ENCODE measurements at places on chromosomes 13 and 19.

- DNase-seq = no peak
These were observed 104.7 kb downstream of the GGACT start for GRCh38 chr13:100483841-100484381.

DNA sequence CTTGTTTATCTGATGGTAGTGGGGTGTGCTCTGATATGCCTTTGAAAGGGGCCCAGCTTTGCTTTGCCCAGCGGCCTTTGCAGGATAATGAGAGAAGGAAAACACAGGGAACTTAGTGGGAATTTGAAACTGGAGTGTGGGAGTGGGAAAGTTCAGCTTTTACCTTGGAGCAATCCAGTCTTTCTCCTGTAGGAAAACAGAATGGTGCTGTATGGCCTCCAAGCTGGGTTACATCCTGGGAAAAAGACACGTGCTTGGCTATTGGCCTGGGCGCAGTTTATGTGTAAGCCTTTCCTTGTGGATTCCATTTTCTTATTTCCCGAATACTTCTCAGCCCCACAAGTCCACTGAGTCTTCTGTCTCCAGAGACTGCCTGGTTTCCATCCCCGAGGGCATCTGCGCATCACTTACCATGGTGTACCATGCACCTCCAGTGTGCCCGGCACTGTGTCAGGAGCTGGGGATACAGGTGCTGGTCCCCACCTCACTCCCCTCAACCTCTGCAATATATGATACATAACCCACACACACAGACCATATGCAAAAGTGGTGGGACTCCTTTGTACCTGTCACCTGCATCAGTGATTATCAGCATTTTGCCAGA lies 31.5 kb downstream of the ACTN4 start:
- DNase-seq = no peak

- DNase-seq = no peak
These were observed 4.5 kb downstream of the GNG8 start for GRCh38 chr19:46631481-46631880.

DNA sequence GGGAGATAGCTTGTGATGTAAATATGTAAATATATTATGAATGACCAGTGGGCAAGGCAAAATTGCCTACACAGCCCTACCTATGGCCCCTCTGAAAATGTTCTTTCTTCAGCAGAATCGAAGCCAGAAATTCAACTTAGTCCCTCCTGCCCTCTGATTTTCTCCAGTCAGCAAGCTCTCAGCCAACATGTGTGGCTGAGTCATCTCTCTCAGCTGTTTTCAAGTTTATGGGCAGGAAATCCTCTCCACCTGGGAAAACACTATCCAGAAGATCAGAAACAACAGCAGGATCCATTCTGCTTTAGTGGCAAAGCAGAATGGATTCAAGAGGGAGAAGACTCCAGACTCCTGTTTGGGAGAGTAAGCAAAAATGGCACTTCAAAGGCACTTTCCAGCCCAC lies 8.9 kb upstream of the ZNF527 start:
- DNase-seq = no peak

DNA sequence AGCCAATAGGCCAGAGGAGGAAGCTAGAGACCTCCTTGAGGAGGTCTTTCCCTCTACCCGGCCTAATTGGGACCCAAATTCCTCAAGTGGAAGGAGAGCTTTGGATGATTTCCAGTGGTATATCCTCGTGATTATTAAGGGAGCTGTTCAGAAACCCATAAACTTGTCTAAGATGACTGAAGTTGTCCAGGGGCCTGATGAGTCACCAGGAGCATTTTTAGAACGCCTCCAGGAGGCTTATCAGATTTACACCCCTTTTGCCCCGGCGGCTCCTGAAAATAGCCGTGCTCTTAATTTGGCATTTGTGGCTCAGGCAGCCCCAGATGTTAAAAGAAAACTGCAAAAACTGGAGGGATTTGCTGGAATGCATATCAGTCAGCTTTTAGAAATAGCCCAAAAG lies 198.1 kb downstream of the ZNF486 start:
- no peak for DNase-seq

- DNase-seq = no peak
These were observed 240.4 kb downstream of the DACH1 start for GRCh38 chr13:71626421-71627117.

DNA sequence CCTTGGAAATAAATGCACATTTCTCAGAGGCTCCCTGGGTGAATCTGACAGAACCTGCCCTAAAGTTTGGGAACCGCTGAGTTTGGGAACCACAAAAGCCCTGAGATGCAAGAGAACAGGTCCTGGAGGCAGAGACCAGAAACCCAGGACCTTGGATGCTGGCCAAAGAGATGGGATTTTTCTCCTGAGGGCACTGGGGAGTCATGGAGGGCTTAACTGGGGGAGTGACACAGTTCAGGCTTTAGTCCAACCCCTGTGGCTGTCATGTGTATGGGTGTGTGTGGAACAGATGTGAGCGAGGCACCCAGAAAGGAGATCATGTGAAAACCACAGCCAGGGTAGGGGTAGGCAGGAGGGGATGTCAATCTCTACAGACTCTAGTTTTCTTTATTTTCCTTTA lies 3.9 kb upstream of the NCCRP1 start:
- no peak for DNase-seq

DNA sequence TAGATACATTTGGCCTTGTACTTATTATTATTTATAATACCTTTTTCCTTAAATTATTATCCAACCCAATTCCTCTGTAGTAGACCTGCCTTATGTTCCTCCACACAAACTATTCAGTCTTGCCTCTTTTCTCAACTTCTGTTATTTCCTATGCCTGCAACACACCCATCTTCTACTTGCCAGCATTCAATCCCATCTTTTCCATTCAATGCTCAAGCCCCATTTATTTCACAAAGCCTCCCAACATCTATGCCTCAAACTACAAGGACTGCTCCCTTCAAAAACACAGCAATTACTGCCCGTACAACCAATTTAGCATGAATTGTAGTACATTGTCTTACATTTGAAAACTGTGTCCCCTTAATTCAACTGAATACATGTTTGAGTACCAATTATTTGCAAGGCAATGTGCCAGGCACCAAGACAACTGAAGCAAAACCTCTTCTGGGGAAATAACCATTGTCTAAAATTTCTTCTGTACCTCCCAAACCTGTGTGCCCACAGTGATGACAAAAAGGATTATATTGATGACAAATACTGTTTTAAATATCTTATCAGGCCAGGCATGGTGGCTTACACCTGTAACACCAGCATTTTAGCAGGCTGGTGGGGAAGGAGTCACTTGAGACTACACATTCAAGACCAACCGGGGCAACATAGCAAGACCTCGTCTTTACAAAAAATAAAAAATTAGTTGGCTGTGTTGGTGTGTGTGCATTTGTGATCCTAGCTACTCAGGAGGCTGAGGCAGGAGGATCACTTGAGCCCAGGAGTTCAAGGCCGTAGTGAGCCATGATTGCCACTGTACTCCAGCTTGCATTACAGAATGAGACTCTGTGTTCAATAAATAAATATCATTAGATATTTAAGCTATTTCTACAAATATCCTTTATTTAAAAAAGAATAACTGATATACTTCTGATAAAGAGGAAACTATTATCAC lies 35.1 kb downstream of the ELF1 start:
- DNase-seq = no peak

- DNase-seq = no peak
These were observed 1479.2 kb downstream of the UQCRFS1 start for GRCh38 chr19:27733551-27734266.

- DNase-seq = no peak
These were observed 162.0 kb upstream of the SOX1 start for GRCh38 chr13:111904701-111905608.

GRCh38 chr13:71339736-71340135 lies 527.3 kb downstream of the DACH1 start:
- no peak for DNase-seq

DNA sequence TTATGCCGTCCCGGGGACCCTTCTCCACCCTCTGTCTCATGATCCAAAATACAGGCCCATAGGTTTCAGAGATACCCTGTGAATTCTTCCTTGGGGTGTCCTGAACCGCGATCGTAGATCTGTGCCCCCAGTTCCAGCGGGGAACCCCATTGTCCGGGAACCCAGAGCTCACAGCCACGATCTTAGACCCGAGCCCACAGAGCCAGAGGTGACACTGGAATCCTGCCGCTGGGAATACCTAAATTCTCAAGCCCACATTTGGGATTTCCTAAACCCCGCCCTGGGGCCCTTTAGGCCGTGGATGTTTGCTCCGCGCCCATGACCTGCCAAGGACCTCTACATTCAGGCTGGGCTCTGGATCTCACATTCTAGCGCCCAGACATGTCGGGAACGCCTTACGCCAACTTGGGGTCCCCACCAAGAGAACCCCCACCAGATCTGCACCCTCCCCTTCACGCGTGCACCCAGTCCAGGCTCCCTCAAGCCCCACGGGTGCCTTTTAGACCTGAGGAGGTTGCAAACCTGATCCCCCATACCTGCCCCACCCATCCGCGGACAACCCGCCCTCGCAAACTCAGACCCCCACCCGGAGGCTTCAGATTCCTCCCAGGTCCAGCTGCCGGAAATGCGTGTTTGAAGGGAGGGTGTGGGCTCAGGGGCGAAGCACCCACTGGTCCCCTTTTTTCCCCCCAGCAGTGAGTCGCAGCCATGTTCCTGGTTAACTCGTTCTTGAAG lies 605 bp downstream of the CAPNS1 start:
- DNase-seq = peak; percentile 16

- no peak for DNase-seq
These were observed 456.4 kb downstream of the FGF14 start for GRCh38 chr13:101945435-101945834.

- no peak for DNase-seq
These were observed 34.9 kb downstream of the LRCH1 start for GRCh38 chr13:46587807-46588418.

DNA sequence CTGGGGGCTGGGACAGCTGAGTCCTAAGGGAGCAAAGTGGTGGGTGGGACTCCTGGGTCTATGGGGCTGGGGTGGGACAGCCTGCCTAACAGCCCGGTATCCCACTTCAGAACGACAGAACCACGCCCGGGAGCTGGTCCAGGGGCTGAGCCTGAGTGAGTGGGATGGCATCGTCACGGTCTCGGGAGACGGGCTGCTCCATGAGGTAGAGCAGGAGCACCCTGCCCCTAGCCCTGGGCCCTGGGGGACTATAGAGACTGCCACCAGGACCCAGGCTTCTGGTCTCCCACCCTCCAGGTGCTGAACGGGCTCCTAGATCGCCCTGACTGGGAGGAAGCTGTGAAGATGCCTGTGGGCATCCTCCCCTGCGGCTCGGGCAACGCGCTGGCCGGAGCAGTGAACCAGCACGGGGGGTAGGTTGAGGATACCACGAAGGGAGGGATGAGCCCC lies 8.6 kb downstream of the SPHK2 start:
- DNase-seq = no peak

- peak; percentile 99 for DNase-seq
These were observed at the start of gene TPT1 for GRCh38 chr13:45341034-45341798. TSS of gene TPT1 (minus strand) at chr13:45341183. CDS start at chr13:45341069, 114 bp downstream.

GRCh38 chr19:7983286-7983950 lies 22.0 kb downstream of the ELAVL1 start:
- no peak for DNase-seq

- DNase-seq = no peak
These were observed 9.7 kb downstream of the DEDD2 start for GRCh38 chr19:42207767-42208271.

DNA sequence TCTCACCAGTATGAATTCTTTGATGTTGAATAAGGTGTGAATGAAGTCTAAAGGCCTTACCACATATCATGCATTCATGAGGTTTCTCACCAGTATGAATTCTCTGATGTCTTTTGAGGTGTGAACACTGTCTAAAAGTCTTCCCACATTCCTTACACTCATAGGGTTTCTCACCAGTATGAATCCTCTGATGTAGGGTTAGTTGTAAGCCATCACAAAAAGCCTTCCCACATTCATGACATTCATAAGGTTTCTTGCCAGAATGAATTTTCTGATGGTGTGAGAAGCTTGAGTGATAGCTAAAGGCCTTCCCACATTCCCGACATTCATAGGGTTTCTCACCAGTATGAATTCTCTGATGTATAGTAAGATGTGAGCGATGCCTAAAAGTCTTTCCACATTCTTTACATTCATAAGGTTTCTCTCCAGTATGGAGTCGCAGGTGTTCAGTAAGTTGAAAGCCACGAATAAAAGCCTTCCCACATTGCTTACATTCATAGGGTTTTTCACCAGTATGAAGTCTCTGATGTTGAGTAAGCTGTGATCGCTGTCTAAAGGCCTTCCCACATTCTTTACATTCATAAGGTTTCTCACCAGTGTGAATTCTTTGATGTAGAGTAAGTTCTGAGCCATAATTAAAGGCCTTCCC lies 27.7 kb downstream of the ZNF461 start:
- DNase-seq = no peak

- no peak for DNase-seq
These were observed 2819.7 kb downstream of the PCDH9 start for GRCh38 chr13:64410276-64411053.

- peak; percentile 30 for DNase-seq
These were observed 58.7 kb upstream of the PABPC3 start for GRCh38 chr13:25037057-25037813.

- DNase-seq = no peak
These were observed 5.1 kb downstream of the TMEM272 start for GRCh38 chr13:51839711-51840540.

DNA sequence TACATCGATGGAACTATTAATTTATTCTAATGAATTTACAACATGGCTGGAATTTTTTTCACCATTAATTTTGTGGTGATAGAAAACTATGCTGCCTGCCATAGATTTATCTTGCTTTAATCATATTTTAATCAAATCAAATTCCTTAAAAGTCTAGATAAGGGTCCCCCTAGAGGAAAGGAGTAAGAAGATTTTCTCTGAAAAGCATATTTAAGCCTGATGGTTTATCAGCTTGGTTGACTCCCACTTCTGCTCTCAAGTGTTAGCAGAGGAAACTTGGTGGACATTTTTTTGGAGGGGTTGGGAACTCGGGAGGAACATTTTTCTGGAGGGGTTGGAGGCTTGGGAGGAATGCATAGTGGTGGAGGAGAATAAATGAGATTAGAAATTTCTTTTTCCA lies 253.3 kb downstream of the KCNRG start:
- DNase-seq = no peak

- DNase-seq = no peak
These were observed 3.0 kb upstream of the EFNA2 start for GRCh38 chr19:1282588-1283206.

DNA sequence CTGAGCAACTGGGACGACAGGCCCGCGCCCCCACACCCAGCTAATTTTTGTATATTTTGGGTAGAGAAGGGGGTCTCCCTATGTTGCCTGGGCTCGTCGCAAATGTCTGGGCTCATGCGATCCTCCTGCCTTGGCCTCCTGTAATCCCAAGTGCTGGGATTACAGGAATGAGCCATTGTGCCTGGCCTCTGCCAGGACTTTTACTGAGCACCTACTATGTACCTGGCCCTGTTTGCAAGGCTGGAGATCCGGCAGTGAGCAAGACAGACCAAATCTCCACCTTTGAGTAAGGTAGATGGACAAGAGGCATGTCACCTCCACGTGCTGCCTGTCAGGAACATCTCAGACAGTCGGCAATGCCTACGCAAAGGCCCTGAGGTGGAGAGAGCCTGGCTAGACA lies 6.9 kb downstream of the FKBP8 start:
- DNase-seq = no peak

DNA sequence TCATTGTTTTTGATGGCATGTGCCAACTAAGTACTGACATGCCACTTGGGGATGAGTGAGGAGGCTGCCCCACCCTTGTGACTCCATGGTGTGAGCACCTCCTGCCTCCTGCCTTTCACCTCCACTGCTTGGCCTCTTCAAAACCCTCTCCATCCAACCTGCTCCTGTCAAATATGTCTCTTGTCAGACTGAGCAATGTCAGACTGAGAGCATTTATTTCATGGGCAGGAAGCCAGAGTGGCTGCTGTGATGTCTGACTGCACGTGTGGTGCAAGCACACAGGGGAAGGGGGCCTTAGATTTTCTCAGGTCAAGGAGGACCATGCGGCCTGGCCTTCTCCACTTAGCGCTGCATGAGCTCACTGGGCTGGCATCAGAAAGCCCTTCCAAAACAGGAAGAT lies 68.3 kb downstream of the STARD13 start:
- DNase-seq = no peak

Data from activated T-helper 1 cell treated with anti-CD3 and anti-CD28 coated beads, Interleukin-12 subunit alpha, Interleukin-12 subunit beta, Interleukin-2, Interleukin-4 antibody, amounts not matched to agents 30 ng/mL and 10 ng/mL and 1 ng/mL, durations not matched to agents 14 hours and 24 hours and 36 hours (primary cell).